HCT116 (cell line): ENCODE measurements at places on chromosomes 4 and X. TPM values are rescaled to one million over a fixed set of nuclear protein-coding genes. Genes with fewer than 3 reads are reported as not detected.

The CLGN gene
- total RNA-seq = 1.4 TPM

The WDFY3 gene
- 39.9 TPM for total RNA-seq

The HERC5 gene
- 7.2 TPM for total RNA-seq

The VSIG1 gene
- total RNA-seq = 0.07 TPM

The ZNF732 gene
- not detected for total RNA-seq

The GLOD5 gene
- not detected for total RNA-seq

The SHROOM2 gene
- 5.3 TPM for total RNA-seq

The TRIML2 gene
- 6.3 TPM for total RNA-seq

The AFM gene
- not detected for total RNA-seq

The STK26 gene
- 30.5 TPM for total RNA-seq

GRCh38 chrX:374596-374995 is 12.1 kb downstream of the PPP2R3B start:
- no peak overlapping the region for H3K4me3 ChIP-seq
- H3K27ac ChIP-seq = no peak overlapping the region
- DNase-seq = no peak
- H3K4me1 ChIP-seq = no peaks in the 10 kb centered on the region
- no peaks in the 10 kb centered on the region for H3K27me3 ChIP-seq
- H3K36me3 ChIP-seq = no peaks in the 10 kb centered on the region

DNA sequence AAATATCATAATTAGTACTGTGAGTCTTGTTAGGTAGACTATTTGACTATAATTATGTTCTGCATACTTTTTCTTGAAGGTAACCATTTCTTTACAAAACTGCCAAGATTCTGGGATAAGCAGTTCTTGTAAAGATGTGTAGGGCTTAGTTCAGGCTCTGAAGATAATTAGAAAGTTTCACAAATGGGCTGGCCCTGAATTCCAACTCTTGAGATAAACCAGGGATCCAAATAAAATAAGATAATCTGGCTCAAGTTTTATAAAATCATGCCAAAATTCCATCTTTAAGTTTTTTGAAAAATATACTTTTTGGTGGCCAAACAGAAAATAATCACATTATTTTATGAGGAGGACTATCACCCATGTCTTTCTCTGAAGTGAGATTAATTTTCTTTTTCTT is 35.5 kb upstream of the GLRB start:
- H3K4me1 ChIP-seq = no peaks in the 10 kb centered on the region
- no peak overlapping the region for H3K4me3 ChIP-seq
- H3K27ac ChIP-seq = no peak overlapping the region
- H3K36me3 ChIP-seq = no peaks in the 10 kb centered on the region
- no peaks in the 10 kb centered on the region for H3K27me3 ChIP-seq

DNA sequence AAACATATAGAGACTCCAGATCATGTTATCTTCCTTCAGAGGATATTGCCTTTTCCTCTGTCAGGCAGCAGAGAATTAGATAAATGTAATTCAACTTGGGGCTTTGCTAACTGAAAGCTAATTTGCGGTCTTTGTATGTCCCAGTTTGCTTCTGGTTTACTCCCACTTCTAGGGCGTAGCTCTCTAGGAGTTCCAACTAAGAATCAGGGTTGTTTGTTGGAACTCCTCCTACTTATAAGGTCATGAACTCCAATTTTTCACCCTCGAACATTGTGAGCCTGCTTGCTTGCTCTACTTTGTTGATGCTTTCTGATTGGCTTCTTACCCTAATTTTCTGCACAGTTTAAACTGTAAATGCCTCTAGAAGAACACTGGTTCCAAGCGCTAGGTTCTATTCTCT is 66.1 kb downstream of the FMR1NB start:
- no peaks in the 10 kb centered on the region for H3K27me3 ChIP-seq
- H3K4me1 ChIP-seq = no peaks in the 10 kb centered on the region
- no peaks in the 10 kb centered on the region for H3K36me3 ChIP-seq
- no peak overlapping the region for H3K27ac ChIP-seq

DNA sequence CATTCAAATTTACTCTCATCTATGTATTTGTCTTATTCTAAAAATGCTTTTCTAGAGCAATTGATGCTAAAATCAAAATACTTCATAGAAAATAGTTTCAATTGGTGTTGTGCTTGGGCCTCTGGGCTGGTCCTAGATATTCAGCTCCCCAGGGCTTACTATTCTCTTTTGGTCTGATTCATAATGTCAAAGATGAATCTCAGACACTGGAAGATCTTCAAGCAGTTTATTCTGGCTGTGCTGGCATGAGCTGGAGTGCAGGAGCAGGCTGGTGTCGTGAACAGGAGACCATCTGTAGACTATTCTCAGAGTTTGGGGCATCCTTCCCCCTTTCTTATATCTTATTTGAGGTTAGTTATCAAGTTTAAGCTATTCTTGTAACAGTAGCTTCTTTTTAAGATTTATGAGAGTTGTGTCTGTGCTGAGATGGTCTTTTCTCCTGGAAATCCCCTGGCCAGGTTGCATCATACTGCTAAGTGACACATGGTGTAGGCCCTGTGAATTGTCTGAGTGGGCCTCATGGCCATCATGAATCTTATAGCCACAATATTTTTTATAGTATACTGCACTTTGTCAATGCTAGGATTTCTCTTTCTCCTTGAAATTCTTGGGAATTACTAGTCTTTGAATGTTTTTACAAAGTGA is 1624.0 kb upstream of the IGFBP7 start:
- H3K36me3 ChIP-seq = no peaks in the 10 kb centered on the region
- H3K4me1 ChIP-seq = no peaks in the 10 kb centered on the region
- no peak for DNase-seq
- H3K27me3 ChIP-seq = no peaks in the 10 kb centered on the region

DNA sequence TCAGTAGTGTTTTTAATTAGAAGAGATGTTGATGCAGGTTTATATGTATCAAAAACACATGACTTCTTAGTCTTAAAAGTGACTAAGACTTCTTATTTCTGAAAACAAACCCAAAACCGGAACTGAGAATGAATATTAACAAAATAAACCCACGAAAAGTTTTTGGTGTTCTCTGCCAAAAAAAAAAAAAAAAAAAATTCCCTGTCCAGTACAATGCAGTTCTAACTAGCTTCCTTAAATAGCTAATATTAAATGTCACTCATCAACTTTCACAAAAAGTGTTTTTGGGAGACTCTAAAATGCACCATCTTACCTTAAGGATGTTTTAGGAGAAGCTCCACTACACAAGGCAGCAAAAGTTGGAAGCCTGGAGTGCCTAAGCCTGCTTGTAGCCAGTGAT is 2.0 kb downstream of the ANKRD37 start:
- H3K4me1 ChIP-seq = peaks cover 29% of the 10 kb centered on the region
- 0 out of 2 replicates have a peak, but pooled peaks cover 7% of the 10 kb centered on the region for H3K36me3 ChIP-seq

GRCh38 chrX:22037225-22037624 is 5.1 kb downstream of the PHEX start:
- H3K36me3 ChIP-seq = no peaks in the 10 kb centered on the region
- no peak for DNase-seq
- H3K4me3 ChIP-seq = no peak overlapping the region
- H3K4me1 ChIP-seq = no peaks in the 10 kb centered on the region
- H3K27ac ChIP-seq = no peak overlapping the region

DNA sequence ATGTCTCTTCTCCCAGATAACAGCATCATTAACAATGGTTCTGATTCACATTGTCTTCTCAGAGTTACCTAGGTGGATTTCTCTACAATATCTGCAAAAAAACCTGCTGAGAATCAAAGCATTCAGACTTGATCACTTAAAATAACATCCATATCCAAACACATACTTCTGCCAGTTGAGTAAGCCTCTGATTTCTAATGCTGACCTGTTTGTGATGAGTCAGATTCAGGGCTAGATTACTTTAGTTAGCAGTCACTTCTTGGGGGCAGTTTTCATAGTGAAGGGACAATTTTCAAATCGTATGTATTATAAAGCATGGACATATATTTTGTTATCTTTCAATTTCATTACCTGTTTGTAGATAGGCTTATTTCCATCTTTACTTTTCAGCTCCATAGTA is 35.5 kb downstream of the CCNI start:
- no peaks in the 10 kb centered on the region for H3K4me1 ChIP-seq
- no peak overlapping the region for H3K27ac ChIP-seq
- H3K27me3 ChIP-seq = no peaks in the 10 kb centered on the region
- no peak for DNase-seq

DNA sequence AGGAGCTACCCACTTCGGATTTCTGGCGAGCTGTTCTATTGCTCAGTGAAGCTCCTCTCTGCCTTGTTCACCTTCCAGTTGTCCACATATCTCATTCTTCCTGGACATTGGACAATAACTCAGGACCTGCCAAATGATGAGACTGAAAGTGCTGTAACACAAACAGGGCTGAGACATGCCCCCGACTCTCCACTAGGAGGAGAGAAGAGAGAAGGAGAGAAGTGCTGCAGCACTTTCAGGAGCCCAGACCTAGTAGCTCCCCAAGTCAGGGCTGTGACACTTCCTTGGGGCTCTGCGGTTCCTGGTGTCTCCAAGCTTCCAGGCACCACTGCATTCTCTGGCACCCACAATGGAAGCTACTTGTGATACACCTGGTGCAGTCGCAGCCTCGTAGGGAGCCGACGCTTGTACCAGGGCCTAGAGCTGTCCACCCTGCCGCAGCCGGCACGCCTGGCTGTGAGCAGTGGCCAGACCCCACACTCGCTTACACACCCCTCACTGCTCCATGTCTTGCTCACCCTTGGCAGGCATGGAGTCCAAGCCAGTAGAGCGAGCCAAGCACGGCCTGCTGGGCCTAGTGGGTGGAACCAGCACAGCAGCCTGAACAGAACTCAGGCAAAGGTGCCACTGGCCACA is 234.9 kb downstream of the TECRL start:
- H3K4me1 ChIP-seq = no peaks in the 10 kb centered on the region
- H3K36me3 ChIP-seq = no peaks in the 10 kb centered on the region
- no peak for DNase-seq
- H3K27ac ChIP-seq = no peak overlapping the region
- H3K27me3 ChIP-seq = no peaks in the 10 kb centered on the region
- H3K4me3 ChIP-seq = no peak overlapping the region

DNA sequence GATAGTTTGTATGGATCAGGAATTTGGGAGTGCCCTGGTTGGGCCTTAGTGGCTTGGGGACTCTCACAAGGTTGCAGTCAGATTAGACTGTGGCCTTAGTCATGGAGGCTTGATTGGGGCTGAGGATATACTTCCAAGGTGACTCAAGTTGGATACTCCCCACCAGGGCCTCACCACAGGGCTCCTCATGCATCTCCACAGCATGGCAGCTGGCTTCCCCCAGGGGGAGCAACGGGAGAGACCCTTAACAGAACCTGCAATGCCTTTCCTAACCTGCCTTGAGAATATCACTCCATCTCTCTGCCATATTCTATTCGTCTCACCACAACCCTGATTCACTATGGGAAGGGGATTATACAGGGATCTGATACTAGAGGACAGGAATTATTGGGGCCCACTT is 161.9 kb downstream of the RELL1 start:
- no peaks in the 10 kb centered on the region for H3K4me1 ChIP-seq
- no peak overlapping the region for H3K27ac ChIP-seq
- no peaks in the 10 kb centered on the region for H3K27me3 ChIP-seq
- no peak for DNase-seq

GRCh38 chr4:124025428-124025827 is 628.8 kb downstream of the SPRY1 start:
- H3K4me3 ChIP-seq = no peak overlapping the region
- no peak for DNase-seq
- no peak overlapping the region for H3K27ac ChIP-seq
- no peaks in the 10 kb centered on the region for H3K27me3 ChIP-seq
- no peaks in the 10 kb centered on the region for H3K36me3 ChIP-seq

DNA sequence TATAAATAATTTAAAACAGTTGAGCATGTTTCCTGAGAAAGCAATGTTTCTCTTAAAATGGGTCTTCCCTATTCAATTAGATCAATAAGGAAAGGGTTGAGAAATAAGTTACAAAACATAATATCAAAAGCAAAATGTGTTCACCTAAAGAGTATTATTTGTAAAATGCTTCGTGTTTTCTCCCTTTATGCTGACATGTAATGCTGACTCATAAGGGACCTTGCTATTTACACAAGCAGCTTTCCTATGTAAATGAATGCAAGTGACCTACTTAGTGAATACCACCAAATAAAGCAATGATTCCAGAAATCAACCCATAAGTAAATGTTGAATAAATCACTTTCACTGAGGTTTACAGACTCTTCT is 91.5 kb downstream of the ELOVL6 start:
- peaks cover 8% of the 10 kb centered on the region for H3K4me1 ChIP-seq
- H3K36me3 ChIP-seq = no peaks in the 10 kb centered on the region; the same call in 1 of the 2 replicates
- no peak overlapping the region for H3K27ac ChIP-seq
- DNase-seq = no peak
- H3K4me3 ChIP-seq = no peak overlapping the region

DNA sequence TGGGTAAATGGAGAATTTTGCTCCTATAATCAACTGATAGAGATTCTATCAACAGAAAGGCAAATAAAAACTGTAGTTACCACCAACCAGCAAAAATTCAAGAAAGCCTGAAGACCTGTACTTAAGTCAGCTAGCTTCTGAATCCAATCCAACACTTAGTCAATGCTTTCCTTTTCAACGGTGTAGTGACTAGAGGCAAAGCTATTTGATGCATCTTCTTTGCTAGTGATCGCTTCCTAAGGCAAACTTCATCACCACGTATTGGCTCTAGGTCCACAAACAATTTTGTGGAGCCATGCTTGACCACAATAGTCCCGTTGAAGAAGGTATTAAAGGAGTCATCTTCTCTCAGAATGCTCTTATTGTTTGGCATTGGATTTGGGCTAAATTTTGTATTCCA is 25.0 kb upstream of the UBA6 start:
- H3K4me3 ChIP-seq = no peak overlapping the region
- no peak for DNase-seq
- no peak overlapping the region for H3K27ac ChIP-seq
- H3K36me3 ChIP-seq = no peaks in the 10 kb centered on the region
- no peaks in the 10 kb centered on the region for H3K27me3 ChIP-seq

- H3K4me1 ChIP-seq = no peaks in the 10 kb centered on the region
- H3K4me3 ChIP-seq = no peak overlapping the region
- no peaks in the 10 kb centered on the region for H3K27me3 ChIP-seq
- no peak overlapping the region for H3K27ac ChIP-seq
Observed at GRCh38 chr4:181601103-181601502, 642.1 kb upstream of the TENM3 start.

GRCh38 chr4:100246697-100247096 is 56.4 kb upstream of the DDIT4L start:
- H3K27ac ChIP-seq = no peak overlapping the region
- no peak for DNase-seq
- H3K27me3 ChIP-seq = no peaks in the 10 kb centered on the region
- no peak overlapping the region for H3K4me3 ChIP-seq

DNA sequence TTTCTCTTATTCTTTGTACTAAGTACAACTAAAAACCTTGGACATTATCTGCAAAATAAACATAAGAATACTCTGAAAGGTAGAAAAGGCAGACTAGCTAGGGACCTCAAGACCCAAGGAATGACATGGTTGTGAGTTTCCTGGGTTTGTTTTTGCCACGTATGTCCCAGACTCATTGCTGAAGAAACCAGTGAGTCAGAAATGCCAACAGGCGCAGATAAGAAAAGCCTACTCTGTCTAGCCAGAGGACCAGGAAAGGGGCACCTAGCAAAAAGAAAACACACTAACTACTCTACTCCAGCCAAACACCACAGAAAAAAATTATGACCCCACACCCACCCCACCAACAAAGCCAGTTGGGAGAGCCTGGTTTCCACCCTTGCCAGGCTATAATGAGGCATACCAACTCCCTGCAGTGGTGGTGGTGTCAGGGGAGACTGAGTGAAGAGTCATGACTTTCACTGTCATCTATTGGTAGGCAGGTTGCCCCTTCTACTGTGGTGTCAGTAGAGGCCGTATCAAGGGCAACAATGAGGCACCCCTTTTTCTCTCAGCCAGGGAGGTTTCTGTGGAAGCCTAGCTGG is 10.9 kb downstream of the MTMR1 start:
- DNase-seq = no peak
- H3K27ac ChIP-seq = no peak overlapping the region
- H3K4me1 ChIP-seq = no peaks in the 10 kb centered on the region
- H3K4me3 ChIP-seq = no peak overlapping the region

- H3K27ac ChIP-seq = no peak overlapping the region
- no peak for DNase-seq
- no peaks in the 10 kb centered on the region for H3K27me3 ChIP-seq
- no peak overlapping the region for H3K4me3 ChIP-seq
Observed at GRCh38 chrX:9717376-9717775, 48.3 kb downstream of the GPR143 start.
